ENCODE measurements at places on chromosomes 7 and 10.

- DNase-seq: peak; percentile 70
Measured at GRCh38 chr10:3911713-3912442, 126.9 kb upstream of the KLF6 start.

DNA sequence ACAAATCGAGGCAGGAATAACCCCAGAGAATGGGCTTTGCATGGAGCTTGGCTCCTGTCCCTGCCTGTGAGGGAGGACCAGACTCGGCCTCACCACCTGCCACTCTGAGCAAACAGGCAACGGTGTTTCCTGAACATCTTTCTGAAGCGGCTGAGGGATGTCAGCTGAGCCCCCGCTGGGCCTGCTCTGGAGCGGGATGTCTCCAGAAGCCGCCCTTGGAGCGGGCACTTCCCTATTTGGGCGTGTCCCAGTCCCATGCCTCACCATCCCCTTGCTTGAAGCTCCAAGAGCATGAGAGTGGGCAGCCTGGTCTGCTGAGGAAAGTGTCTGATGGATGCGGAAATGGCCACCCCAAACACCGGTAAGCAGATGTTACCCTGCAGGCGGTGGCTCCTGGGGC, 10.2 kb downstream of the ALKBH4 start:
- DNase-seq: no peak

DNA sequence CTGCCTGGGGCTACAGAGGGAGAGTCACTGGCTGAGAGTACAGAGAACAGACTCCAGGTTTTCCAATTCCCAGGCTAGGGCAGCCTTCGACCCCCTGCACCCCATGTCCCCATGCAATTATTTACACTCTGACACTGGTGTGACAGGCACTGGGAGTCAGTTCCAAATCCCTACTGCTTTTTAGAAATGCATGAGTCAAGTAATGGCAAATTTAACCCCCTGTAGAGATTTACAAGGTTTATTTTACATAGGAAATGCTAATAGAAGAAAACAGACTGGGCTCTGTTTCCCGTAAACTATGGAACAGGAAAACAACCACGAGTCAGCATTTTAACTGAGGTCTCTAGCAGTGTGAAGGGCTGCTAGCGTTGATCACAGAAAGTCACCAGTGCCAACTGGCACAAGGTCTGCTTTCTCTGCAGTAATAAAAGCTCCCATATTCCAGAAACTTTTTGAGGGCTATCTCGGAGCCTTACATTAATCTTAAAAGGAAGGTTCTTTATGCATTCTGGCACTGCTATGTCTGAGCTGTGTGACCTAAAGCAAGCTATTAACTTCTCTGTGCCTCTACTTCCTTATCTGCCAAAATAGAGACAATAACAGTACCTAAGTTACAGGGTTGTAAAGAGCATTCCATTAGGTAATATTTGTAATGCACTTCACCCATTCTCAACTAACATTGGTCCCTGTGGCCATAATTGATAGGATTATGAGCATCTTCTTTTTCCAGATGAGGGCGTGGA, 28.2 kb downstream of the NOD1 start:
- DNase-seq: no peak

DNA sequence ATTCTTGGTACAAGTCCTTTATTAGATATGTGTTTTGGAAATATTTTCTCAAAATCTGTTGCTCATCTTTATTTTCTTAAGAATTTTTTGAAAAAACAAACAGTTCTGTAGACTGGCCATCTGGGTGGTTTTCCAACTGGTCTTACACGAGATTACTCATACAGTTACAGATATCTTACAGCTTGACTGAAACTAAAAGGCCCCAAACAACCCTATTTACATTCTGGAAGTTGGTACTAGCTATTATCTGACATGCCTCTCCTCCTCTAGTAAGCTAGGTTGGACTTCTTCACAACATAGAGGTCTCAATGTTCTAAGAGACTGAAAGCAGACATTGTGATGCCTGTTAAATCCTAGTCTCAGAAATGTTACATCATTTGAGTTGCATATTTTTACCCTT, 52.0 kb downstream of the ZNF22 start:
- DNase-seq: no peak

DNA sequence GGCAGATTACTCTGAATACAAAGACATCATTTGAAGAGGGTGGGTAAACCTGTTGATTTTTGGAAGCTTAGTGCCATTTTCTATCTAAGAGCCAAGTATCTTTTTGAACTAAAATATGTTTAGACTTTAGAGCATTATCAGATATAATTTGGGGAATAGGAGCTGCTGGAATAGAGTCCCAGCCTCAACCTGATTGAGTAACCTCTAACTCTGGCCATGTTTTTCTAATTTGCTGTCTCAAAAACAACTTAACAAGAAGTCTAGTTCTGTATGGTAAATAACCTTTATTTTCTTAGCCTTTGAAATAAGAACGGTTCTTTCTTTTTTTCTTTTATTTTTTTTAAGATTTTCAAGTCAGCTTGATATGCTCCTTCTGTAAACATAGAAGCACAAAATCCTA, 224.5 kb downstream of the DYNC1I1 start:
- no peak for DNase-seq

GRCh38 chr7:44059219-44060090, 5.9 kb downstream of the PGAM2 start:
- no peak for DNase-seq

GRCh38 chr10:100286051-100287033, at the start of gene BLOC1S2:
TSS of gene BLOC1S2 (minus strand) at chr10:100286680. CDS start at chr10:100286659, 21 bp downstream.
- DNase-seq: peak; percentile 92

DNA sequence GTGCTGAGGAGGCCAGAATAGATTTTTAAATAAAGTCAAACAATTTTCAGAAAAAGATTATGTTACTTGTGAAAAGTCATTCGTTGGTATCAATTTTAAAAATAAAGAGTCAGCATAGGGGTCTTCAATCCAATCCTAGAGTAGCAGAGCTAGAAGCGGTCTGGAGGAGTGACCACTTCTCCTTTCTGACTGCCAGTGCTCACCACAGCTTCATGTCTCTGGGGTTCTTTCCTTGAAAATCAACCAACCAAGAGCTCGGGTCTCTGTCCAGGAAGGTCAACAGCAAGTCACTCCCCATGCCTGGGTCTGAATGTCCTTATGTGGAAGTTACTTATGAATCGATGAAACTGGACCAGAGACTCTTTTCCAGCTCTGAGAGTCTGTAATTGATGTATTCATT, 14.3 kb downstream of the PTPRN2 start:
- no peak for DNase-seq

GRCh38 chr7:2299870-2300512, 14.2 kb downstream of the SNX8 start:
- no peak for DNase-seq

- DNase-seq: no peak
Measured at GRCh38 chr10:130871406-130871805, 440.1 kb downstream of the TCERG1L start.

GRCh38 chr10:80760914-80761371, 223.2 kb downstream of the SH2D4B start:
- DNase-seq: no peak

DNA sequence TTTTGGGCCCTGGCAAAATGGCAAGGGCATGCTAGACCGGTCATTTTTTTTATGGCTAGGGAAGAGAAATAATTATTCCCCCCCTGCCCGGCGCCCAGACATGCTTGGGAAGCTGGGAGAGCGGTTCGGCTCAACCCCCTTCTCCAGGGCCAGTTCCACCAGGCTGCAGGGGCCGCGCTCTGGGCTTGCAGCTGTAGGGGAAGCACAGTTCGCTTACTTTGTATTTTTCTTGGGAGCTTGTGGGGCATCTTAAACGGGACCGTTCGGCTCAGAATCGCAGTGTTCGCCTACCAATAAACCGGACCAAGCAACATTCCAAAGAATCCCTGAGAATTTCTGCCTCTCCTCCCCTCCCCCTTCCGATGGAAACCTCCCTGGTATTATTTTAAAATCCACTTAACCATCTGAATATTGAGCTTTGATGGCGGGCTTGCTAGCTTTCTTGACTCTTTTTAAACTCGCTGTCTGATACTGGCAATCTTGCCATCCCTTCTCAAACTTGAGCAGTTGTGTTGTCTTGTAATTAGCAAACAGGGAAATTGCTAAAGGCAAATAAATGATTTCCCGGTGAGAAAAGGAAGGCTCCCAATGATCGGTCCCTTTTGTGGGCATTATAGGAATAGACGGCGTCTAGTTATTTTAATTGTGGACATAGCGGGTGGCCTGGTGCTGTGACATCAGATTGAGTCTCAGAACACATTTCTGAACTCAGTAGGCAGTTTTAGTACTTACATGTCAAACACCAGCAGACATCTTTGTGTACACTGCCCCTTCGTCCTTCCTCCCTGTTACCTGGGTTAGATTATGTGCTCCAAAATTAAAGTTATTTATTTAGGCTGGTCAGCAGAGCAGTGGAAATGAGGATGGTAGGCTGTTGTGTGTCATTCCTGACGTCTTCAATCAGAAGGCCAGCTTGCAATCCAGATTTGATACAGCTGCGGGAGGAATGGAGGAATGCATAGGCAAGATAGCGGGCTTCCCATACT, 3.4 kb downstream of the TCF7L2 start:
- DNase-seq: peak; percentile 65

GRCh38 chr7:71766016-71766415, 634.1 kb downstream of the GALNT17 start:
- DNase-seq: no peak

- DNase-seq: no peak
Measured at GRCh38 chr7:29424984-29425309, 138.7 kb upstream of the PRR15 start.
